ENCODE measurements at places on chromosomes 2 and 18.

DNA sequence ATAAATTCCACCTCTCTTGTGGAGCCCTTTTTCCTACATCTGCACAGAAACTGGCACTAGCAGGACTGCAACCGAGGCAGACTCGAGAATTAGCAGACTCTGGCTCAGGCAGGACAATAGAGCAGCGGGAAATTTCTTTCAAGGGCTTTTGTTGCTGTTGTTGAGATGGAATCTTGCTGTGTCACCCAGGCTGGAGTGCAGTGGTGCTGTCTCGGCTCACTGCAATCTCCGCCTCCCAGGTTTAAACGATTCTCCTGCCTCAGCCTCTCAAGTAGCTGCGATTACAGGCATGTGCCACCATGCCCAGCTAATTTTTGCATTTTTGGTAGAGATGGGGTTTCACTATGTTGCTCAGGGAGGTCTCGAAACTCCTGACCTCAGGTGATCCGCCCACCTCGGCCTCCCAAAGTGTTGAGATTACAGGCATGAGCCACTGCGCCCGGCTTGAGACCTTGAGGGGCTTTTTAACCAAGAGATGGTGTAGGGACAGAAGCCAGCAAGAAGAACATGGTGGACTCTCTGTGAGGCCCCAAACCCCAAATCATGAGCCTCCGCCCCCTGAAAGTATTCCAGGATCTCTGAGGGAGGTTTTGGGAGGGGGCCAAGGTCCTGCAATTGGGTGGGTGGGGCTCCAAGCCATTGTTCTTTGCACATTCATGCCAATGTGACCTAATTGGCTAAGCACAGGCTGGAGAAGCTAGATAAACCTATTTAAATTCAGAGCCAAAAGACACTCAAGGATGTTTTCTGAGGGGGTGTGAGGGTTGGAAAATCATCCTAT lies 68.4 kb upstream of the MSH2 start:
- DNase-seq = no peak

- DNase-seq = no peak
These were observed 46.7 kb downstream of the EN1 start for GRCh38 chr2:118800736-118801135.

DNA sequence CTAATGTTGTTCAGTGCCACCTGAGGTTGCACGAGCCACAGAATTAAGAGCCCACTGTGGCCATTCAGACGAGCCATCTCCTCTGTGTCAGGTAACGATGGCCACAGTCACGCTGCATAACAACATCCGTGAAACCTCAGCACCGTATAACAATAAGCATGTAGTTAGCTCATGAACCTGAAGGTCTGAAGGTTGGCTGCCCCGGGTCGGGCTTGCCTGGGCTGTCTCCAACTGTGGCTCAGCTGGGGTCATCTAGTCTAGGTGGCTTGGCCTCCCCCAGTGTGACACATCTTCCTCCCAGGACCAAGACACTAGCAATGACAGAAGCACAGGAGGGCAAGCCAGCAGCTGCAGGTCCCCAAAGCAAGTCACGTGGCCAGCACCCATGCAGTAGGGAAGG lies 258.0 kb downstream of the GLI2 start:
- DNase-seq = no peak

DNA sequence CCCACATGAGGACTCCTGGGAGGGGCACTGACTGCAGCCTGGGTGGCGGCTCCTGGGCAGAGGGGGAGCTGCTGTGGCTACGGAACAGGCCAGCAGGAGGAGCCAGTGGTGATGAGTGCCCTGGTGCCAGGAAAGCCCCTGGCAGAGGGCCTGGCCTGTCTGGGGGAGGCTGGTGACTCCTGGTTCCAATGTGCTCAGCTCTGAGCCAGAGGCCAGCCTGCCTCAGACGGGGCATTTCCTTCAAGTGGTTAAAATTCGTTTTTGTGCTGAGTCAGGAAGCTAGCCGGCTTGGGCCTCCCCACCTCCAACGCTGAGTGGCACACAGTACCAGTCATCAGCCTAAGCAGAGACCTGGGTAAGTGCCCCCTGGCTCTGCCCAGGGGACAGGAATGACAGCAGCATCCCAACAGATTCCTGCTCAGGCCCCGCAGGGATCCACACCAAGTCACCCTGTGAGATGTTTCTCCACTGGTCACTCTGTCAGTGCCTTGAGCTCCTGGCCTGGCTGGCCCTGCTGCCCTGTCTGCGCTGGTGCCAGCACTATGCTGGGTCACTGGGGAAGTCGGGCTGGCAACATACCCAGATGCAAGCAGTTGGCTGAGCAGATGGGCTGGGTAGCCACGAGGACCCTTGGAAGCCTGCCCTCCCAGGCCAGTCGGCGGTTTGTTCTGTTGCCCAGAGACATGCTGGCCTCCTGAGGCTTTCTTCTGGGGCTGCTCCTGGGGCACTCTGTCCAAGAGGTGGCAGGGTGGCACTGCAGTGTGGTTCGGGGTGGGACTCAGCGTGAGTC lies 7.1 kb upstream of the KLF11 start:
- DNase-seq = no peak

GRCh38 chr18:77132369-77133050 lies at the start of gene MBP:
MBP (minus strand) TSS chr18:77132783; CDS start chr18:77105261, 27,522 bp downstream.
- no peak for DNase-seq
